ENCODE measurements at places on chromosomes 6 and 20.

- DNase-seq: no peak
Measured at GRCh38 chr20:47379433-47380150, 23.1 kb upstream of the ZMYND8 start.

DNA sequence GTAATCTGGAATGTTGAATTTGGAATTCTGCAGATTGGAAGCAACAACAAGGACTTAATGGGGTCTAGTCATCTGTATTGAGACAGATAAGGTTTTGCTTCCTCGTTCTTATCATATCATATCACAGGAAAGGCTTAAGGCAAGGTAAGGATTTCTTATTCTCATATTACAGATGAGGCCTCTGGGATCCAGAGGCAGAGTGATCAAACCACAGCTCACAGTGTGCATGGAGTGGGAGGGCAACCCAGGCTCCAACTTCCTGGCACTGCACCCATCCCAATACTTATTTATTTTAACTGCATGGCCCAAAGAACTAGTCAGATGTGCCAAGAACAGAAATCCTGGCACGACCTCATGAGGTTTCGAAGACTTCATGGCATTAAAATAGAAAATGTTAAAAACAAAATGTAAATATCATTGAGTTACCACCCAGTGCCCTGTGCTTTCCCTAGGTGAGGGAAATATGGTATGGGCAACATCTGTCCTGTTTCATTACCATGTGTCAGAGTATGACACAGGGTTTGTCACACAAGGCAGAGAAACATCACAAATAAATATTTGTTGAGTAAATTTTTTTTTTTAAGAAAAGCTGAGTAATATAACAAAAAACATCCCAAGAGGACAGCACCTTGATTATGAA is 191.9 kb downstream of the ISM1 start:
- no peak for DNase-seq

DNA sequence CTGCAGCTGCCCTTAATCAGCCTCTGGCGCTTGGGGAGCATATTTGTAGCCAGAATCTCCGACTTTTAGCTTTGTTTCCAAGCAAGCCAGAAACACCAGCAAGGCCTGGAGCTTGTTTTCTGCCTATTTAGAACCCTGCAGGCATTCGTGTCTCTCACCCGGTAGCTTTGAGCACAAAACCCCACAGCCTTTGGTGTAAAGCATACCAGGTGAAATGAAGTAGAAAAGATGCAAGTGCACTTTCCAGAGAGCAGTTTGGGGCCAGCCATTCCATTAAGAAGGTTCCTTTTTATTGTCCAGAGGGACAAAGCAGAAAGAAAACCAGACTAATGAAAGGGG is 736 bp downstream of the FAM217B start:
- no peak for DNase-seq

- no peak for DNase-seq
Measured at GRCh38 chr20:22379472-22379871, 204.9 kb downstream of the FOXA2 start.

DNA sequence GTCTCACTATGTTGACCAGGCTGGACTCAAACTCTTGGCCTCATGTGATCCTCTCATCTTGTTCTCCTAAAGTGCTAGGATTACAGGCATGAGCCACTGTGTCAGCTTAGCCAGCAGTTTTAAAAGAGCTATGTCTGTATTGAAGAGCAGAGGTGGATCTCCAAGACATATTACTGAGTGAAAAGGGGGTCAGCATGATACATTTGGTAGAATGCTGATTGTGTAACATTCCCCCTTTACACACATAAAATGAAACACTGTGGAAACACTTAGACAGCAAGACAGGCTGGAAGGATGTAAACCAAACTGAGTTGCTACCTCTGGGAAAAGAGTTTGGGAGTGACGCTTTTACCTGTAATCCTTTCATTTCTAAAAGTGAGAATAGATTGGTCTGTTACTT is 1.7 kb upstream of the RIPOR3 start:
- DNase-seq: no peak

GRCh38 chr6:47161176-47161687 is 119.1 kb upstream of the ADGRF1 start:
- no peak for DNase-seq

DNA sequence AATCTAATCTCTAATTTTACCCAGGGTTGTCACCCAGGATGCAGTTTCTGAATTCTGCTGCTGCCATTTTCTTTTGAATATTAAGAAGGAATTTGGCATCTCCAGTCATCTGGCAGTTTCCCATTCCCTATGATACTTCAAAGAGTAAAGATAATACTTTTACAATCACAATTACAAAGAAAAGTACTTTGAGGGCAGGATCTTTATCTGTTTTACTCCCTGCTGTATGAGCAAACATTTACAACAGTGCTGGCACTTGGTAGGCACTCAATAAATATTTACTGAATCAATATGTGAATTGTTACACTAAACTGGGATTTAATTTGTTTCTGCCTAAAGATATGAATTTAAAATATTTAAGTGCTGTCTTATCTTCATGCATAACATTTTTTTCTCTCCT is 224.9 kb downstream of the EPHA7 start:
- DNase-seq: no peak

DNA sequence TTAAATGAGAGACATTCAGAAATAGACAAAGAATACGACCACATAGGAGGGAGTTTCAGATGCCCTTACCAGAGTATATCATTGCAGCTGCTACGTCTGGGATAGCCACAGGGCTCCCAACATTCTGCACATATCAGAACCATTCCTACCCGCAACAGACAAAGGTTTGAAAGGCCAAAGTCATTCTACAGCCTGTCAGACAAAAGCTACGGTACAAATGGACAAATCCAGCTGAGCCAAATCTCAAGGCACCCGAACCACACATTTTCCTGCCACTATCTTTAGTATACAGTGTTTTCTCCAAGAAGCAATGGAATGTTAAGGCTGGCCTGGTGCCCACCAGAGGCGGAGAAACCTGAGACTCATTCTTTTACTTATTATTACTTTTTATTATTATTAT is 30.5 kb upstream of the LYRM2 start:
- DNase-seq: no peak

GRCh38 chr6:148878683-148879082 is 131.9 kb downstream of the UST start:
- no peak for DNase-seq

- DNase-seq: no peak
Measured at GRCh38 chr6:87754828-87755227, 52.8 kb upstream of the AKIRIN2 start.

- no peak for DNase-seq
Measured at GRCh38 chr6:151590742-151591141, 96.9 kb downstream of the CCDC170 start.

DNA sequence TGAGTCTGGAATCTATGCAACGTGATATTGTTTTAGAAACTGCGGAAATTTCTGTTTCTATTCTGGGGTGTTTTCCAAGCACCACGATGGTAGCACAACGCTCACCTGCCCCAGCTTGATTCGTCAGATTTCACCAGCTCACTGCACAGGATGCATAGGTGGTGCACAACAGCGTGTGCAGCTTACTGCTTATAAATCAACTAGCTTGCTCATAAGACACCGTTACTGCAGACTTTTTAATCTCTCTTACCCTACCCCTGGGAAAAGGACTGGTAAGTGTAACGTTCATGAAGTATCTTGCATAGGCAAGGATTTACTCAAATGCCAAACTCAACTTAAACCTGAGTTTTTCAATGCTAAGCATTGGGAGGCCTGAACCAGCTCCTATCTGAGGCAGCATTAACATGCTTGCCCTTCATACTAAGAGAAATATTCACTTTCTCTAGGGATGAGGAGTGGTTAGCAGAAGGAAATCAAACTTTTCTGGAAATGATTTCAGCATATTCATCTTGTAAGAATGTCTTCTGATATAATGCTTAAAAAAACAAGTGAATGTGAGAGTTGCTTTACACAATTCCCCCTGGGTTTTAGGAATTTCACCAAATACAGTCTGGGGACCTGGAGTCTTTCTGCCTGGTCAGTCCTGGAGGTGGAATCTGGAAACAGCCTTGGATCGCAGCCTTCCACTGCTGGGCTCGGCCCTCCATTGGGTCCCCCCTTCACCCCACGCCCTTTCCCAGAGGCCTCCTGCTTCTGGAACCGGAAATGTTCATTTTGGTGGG is 100.6 kb downstream of the DACT2 start:
- DNase-seq: no peak

- no peak for DNase-seq
Measured at GRCh38 chr6:48486876-48487275, 375.9 kb upstream of the PTCHD4 start.

- no peak for DNase-seq
Measured at GRCh38 chr20:25408890-25409289, 1.4 kb downstream of the GINS1 start.

DNA sequence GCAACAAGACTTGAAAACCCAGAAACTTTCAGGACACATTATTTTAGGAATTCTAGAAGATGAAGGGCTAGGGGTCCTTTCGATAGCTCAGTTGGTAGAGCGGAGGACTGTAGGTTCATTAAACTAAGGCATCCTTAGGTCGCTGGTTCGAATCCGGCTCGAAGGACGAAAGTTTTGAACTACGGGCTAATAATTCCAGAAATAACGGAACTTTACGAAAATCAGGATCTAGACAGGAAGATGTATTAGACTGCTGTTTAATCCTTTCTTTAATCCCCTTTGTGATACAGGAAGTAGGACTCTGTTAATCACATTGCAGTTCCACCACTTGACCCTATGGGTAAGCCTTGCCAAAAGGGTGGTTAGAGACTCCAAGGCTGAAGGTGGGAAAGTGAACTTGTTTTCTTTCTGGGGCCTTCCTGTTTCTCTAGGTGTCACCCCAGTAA is 21.2 kb upstream of the ABT1 start:
- no peak for DNase-seq

GRCh38 chr20:51097351-51098120 is 74.6 kb upstream of the KCNG1 start:
- DNase-seq: no peak

GRCh38 chr6:53608396-53608795 is 57.2 kb downstream of the KLHL31 start:
- DNase-seq: no peak

- DNase-seq: no peak
Measured at GRCh38 chr20:11740975-11741374, 176.7 kb upstream of the BTBD3 start.

GRCh38 chr6:7087491-7087979 is 20.2 kb upstream of the RREB1 start:
- peak; percentile 16 for DNase-seq

DNA sequence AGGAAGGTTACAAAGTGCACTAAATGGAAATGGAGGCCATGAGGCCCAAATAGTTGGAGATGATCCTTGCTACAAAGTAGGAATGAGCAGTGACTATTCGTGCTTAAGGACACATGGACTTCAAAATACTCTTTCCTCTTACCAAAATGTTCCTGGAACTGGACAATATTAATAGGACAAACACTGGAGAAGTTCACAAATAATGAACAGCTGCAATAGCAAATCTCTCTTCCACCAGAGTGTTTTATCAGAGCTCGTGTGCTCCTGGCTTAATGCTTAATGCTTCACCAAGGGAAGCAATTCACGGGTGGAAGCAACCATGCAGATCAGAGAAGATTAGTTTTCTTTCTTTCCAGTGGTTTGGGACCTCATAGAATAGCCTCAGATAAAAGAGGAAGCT is 435.4 kb downstream of the BCKDHB start:
- no peak for DNase-seq

All from stimulated activated CD4-positive, alpha-beta T cell treated with anti-CD3 and anti-CD28 coated beads, Interleukin-4, amount 100 ng/mL, for 1 hour (primary cell).